Ovary (tissue), 10 donors: ENCODE measurements at places on chromosomes 2 and 18. TPM values are rescaled to one million over a fixed set of nuclear protein-coding genes. Genes with fewer than 3 reads are reported as not detected.

DNA sequence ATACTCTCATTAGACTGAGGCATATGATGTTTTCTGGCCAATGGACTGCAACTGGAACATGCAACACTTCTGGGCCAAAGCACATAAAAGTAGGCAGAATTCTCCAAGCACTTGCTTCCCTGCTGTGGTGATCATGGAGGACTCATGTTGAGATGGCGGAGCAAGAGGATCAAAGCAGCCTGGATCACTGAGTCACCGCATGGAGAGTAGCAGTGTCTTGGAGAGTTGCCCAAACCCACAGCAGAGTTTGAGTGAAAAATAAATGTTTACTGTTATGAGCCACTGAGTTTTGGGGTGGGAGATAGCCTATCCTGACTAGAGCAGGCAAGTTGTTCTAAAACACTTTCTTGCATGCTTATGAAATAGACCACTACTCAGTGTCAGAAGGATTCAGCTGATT, 359.5 kb downstream of the ZNF521 start:
- no peak for DNase-seq

GRCh38 chr18:12911025-12911928, 27.2 kb upstream of the PTPN2 start:
- no peak for DNase-seq

The ANKRD36 gene
- total RNA-seq, result 41.5 TPM

The ACKR3 gene
- total RNA-seq, result 4.6 TPM

The HRH4 gene
- total RNA-seq, result not detected
